ENCODE measurements at places on chromosomes 13 and 19. TPM values are rescaled to one million over a fixed set of nuclear protein-coding genes. Genes with fewer than 3 reads are reported as not detected.
A peak's percentile ranks its signal among the peaks of the same experiment; 100 is the strongest.

Gene CD37
- total RNA-seq: 18.9 TPM

GRCh38 chr13:70108356-70109105 lies at the start of gene KLHL1:
Gene KLHL1 (minus strand): TSS chr13:70108452. CDS start chr13:70107699, 753 bp downstream.
- DNase-seq: no peak

DNA sequence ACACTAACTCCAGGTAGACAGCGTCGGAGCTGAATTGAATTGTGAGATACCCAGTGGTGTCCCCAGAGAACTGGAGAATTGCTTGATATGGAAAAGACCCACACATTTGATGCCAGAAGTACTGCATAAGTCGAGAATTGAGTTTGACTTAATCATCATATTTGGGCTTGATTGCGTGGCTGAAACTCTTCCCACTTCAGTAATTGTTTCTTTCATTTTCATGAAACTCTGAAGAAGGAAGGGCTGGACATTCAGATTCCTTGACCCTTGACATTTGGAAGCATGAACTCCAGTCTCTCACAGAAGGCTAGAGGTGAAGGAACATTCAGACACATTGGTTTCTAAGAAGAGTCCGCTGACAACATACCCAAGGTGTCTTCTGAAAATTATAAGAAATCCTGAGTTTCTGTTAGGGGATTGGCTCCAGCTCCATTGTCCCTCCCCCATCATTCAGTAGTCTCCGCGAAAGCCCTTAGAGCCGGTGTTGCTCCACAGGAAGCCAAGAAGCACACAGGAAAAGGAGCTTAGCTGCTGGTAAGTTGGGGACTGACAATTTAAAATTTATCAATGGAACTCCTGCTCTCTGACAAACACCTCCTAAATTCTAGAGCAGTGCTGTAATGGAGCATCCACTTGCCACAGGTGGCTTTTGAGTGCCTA lies at the start of gene FPR2:
Gene FPR2, plus strand, starts transcription at position 484 of the 660 bp plus-strand sequence. CDS start 7,479 bp downstream, outside the sequence.
- DNase-seq: no peak

DNA sequence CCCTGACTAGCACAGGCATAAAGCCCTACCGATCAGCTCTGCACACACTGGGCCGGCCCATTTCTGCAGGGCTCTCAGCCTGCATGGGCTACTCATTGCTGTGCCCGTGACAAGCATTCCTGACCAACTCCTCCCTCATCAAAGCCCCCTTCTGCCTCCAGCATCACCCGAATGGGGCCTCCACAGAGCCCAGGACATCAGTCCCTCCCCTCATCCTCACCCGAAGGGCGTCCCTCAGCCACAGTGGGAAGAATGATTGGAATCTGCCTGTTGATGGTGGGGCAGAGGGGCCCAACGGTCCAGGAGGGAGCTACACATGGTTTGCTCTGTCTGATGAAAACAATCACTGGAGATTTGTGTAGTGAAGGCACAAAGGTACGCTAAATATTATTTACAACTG lies 43.8 kb downstream of the SERP2 start:
- DNase-seq: no peak

- no peak for DNase-seq
Observed at GRCh38 chr13:59931621-59932020, 232.1 kb downstream of the DIAPH3 start.

DNA sequence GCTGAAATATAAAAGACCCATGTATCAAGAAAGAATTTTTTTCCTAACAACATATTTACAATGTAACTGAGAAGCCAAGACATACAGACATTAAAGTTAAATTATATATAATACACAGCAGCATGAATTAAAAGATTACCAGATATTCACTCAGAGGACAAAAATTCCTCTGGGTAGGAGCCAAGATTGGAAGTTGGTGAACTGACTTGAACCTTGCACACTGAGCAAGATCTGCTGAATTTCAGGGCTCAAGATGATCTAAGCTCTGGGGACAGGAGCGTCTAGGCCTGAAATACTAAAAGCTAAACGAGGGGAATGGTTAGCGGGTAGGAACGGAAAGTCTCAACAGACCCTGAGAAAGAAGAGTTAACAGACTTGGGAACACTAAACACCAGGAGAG lies 8.5 kb downstream of the FOXO1 start:
- no peak for DNase-seq

- DNase-seq: peak; percentile 62
Observed at GRCh38 chr13:24254146-24254841, 55.1 kb upstream of the C1QTNF9 start.

Gene ATCAY
- 0.47 TPM for total RNA-seq

Gene HSD17B14
- 8.8 TPM for total RNA-seq

Gene WDR62
- total RNA-seq: 3.5 TPM

DNA sequence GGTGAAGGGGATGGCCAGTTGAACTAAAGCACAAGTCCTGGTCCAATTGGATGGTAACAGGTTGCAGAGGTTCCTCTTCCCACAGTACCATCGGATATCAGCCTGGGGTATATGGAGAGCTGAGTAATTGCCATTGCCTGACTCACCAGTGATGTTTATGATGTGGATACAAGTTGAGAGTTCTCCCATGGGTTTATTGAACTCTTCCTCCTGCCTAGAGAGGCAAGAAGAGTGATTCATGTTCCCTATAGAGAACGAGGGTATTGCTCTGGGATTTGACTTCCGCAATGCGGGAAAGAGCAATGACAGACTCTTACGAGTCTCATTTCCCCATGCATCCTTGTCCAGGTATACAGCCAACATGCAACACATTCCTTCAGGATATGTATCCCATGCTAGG lies 111.3 kb upstream of the PCDH9 start:
- DNase-seq: no peak

Gene TMEM272
- not detected for total RNA-seq

Gene LMTK3
- total RNA-seq: 17.3 TPM

GRCh38 chr19:37931881-37932655 lies 25.1 kb downstream of the SIPA1L3 start:
- peak; percentile 56 for DNase-seq

GRCh38 chr19:11979527-11979926 lies 14.7 kb downstream of the ZNF763 start:
- DNase-seq: no peak

Gene VSTM2B
- not detected for total RNA-seq

DNA sequence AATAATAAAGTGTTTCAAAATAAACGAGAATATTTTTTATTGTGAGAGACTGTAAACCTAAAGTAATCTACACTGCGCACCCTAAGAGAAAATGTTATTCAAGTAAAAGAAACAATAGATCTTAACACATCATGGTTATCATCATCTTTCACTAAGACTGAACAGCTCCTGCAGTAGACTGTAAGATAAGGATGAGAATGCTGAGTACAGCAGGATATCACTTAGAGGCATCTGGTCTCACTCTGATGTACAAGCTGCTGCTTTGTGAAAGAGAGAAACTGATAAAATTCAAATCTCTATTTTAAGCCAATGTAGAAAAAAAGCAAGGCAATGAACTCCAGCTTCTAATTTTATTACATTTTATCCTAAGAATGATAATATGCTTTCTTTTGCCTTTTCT lies 261.7 kb upstream of the HTR2A start:
- no peak for DNase-seq

Gene ZNF99
- total RNA-seq: not detected

Gene CADM4
- total RNA-seq: 0.80 TPM

GRCh38 chr13:27334774-27335435 lies 64.3 kb downstream of the RASL11A start:
- no peak for DNase-seq

GRCh38 chr13:113646921-113647340 lies 11.1 kb downstream of the ATP4B start:
- no peak for DNase-seq

GRCh38 chr19:17069193-17069592 lies 6.1 kb downstream of the HAUS8 start:
- no peak for DNase-seq

- DNase-seq: no peak
Observed at GRCh38 chr13:43935878-43936277, 56.2 kb downstream of the LACC1 start.

GRCh38 chr13:101398920-101399319 lies 17.4 kb downstream of the NALCN start:
- no peak for DNase-seq

- DNase-seq: no peak
Observed at GRCh38 chr13:62060570-62060969, 644.9 kb upstream of the PCDH20 start.

DNA sequence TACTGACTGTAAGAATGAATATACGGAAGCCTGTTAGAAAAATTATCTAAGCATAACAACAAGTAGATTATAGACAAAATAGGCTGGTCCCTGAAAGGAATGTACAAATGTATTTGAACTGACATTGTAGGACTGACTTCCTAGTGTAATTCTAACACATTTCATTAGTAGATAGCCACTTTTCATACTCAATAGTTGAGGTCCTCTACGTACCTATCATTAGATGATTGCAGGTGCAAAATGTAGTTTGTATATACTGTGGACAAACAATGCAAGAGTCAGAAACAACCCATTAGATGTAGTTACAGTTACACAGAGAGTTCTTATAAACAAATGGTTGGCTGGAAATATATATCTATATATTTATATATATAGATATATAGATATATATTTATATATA lies 402.3 kb upstream of the SLITRK6 start:
- no peak for DNase-seq

- DNase-seq: no peak
Observed at GRCh38 chr19:13899912-13900584, 5.9 kb downstream of the BRME1 start.

Gene CYP4F11
- total RNA-seq: 49.5 TPM

- no peak for DNase-seq
Observed at GRCh38 chr13:78341032-78341431, 262.3 kb downstream of the POU4F1 start.

Gene DNMT1
- 42.8 TPM for total RNA-seq

DNA sequence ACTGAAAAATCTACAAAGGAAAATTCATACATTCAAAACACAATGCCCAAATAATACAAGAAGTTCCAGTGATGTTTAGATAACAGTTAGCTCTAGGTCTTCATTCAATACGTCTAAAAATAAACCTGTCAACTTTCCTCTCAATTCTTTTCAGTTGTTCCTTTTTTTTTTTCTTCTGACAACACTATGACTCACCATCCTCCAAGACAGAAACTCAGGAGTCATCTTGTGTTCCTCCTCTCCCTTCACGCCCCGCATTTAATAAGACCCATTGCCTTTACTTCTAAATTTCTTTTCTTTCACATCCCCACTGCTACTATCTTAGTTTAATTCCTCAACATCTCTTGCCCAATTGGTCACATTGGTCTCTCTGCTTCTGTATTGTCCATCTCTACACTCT lies 759.9 kb downstream of the GPC5 start:
- no peak for DNase-seq

- DNase-seq: no peak
Observed at GRCh38 chr13:21218351-21219035, 42.0 kb downstream of the MRPL57 start.

- no peak for DNase-seq
Observed at GRCh38 chr13:99366075-99366987, 59.1 kb upstream of the GPR183 start.

- peak; percentile 93 for DNase-seq
Observed at GRCh38 chr19:12847159-12848139, 9.1 kb downstream of the MAST1 start.

Gene FAM32A
- 106 TPM for total RNA-seq

Gene TMC4
- 38.0 TPM for total RNA-seq

DNA sequence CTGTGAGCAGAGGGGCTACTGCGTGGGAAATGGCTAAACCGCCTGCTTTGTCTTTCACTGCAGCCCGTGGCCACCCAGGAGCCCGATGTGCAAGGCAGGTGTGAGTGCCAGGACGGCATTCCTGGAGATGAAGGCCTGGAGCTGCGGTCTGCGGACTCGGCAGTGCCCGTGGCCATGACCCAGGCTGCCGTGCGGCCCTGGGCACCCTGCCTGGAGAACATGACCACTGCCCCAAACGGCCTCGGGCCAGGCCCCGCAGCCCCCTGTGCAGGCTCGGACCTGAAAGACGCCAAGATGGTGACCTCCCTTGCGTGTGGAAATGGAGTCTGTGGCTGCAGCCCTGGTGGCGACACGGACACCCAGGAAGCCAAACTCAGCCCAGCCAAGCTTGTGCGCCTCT lies 62.2 kb downstream of the SPATA13 start:
- DNase-seq: no peak
